ENCODE measurements at places on chromosomes 13 and 19.

- no peak for DNase-seq
Measured at GRCh38 chr13:54643863-54644262, 1615.2 kb downstream of the OLFM4 start.

DNA sequence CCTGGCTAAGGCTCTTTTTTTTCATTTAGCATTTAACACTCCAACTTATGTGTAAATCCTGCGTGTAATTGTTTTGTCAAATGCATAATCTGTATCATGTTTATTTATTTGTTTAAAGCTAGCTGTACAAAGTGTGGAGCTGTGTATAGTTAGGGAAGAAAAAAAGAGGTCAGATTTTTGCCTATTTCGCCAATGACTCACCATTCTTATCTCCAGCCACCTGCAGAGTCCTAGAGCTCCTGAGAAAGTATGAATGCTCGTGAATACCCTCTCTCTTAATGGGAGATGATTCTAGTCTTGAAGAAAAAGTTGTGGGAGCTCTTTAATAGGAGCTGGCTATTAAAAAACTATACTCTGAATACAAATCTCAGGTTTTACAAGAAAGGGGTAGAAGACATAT, 778.8 kb upstream of the SLITRK5 start:
- no peak for DNase-seq

DNA sequence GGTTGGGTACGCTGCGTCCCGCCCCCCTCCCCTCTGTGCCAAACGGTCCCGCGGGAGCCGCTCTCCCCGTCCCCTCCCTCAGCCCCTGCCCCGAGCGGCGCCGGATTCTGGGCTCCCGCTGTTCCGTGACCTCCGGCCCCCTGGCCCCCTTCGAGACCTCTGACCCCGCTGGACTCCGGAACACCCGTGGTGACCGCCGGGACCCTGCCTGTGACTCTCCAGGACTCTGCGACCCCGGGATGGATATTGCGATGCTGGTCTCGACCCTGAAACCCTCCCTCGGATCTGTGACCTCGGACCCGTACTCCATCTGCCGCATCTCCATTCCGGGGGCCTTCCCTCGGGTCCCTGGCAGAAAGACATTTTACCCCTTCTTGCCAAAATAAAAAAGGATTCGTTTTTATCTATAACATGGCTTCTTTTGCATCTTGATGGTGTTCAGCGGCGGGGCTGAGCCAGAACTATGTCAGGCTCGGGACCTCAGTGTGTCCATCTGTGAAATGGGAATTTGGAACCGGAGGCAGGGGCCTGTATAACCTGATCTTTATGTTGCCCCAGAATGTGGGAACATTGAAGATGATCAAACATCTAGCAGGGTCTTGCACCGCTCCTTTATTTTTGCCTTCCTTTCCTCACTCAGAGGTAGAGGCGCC, 654 bp upstream of the MEGF8 start:
- no peak for DNase-seq

- DNase-seq = no peak
Measured at GRCh38 chr19:28126135-28126898, 1086.6 kb downstream of the UQCRFS1 start.

- DNase-seq = no peak
Measured at GRCh38 chr19:17673937-17674799, 14.0 kb downstream of the UNC13A start.

DNA sequence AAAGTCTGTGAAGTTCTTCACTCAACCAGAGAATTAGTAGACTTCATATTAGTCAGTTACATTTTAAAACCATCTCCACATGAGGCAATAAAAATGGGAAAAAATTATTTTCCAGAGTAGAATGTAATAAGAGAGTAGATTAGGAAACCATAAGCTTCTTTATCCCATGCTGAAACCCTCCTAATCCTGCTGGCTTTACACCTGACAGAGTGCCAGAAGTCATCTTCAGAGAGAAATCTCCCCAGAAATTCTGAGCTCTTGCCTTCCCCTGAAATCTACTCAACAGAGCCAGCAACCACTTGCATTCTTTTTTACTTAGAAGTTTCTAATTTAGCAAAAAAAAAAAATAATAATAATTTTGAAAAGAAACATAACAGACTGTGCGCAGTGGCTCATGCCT, 279.9 kb downstream of the NHLRC3 start:
- no peak for DNase-seq

- no peak for DNase-seq
Measured at GRCh38 chr13:46389457-46390451, 2.7 kb upstream of the RUBCNL start.

- DNase-seq = no peak
Measured at GRCh38 chr19:18500376-18500775, 21.5 kb downstream of the ELL start.

DNA sequence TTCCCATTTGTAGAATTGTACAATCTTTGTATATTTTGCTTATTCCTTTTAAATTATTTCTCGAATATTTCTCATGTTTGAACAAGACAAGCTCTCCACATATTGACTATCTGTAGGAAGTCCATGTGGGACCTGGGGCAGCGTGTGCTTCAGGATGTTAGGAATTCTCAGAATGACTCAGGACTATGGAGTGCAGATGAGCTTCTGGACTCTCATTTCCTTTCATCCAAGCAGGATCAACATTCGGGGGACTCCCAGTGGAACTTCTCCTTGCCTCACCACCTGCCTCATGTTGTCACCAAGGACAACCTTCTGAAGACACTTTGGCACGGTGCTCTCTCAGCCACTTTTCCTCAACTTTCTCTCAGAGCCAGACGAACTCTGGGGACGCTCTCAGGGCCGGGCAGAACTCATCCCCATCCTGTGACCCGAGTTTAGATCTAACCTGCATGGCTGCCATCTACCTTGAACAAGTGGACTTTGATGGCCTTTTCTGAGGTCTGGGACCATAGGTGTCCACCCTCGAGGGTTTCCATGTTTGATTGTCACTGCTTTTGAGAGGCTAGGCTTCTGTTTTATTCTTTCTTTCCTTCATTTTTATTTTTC, 441.7 kb downstream of the IRS2 start:
- DNase-seq = no peak

- no peak for DNase-seq
Measured at GRCh38 chr13:85528491-85529217, 270.6 kb downstream of the SLITRK6 start.

DNA sequence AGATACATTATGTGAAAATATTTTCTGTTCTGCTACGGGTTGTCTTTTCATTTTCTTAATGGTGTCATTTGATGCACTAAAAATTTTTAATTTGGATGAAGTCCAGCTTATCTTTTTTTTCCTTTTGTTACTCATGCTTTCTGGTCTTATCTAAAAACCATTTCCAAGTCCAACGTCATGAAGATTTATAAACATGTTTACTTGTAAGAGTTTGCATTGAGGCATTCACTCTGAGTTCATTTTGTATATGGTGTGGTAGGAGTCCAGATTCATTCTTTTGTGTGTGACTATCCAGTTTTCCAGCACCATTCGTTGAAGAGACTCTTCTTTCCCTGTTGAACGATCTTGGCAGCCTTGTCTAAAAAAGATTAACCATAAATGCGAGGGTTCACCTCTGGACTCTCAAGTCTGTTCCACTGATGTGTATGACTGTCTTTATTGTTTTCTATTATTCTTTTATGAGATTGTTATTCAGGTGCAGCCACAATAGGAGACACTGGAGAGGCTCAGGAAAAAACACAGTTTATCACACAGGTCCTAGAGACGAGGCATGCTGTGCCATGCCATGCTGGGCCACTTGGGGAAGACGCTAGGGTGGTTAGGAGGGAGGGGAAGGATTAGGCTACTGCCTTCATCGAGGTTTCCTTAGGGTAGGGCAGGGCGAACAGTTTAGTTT, 35.0 kb downstream of the NAA16 start:
- no peak for DNase-seq

DNA sequence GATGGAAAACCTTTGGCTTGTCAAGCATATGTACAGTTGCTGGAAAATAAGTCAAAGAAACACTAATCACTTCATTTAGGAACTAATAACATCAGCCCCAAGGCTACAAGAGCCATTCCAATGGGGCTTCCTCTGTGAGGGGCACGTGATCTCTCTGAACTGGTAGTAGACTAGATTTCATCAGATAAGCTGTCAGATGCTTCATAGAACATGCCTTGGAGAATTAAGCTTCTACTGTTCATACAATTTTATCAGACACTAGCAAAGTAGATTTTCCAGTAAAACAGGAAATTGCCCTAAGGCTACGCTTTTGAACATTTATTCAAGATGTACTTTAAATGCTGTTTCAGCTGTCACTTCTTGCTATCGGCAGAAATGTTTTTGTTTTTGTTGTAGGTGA, 107.8 kb downstream of the EDNRB start:
- DNase-seq = no peak

- no peak for DNase-seq
Measured at GRCh38 chr13:44810061-44810840, 179.0 kb downstream of the NUFIP1 start.
